ENCODE measurements at places on chromosomes 5 and 9. TPM values are rescaled to one million over a fixed set of nuclear protein-coding genes. Genes with fewer than 3 reads are reported as not detected.
A peak's percentile ranks its signal among the peaks of the same experiment; 100 is the strongest.

DNA sequence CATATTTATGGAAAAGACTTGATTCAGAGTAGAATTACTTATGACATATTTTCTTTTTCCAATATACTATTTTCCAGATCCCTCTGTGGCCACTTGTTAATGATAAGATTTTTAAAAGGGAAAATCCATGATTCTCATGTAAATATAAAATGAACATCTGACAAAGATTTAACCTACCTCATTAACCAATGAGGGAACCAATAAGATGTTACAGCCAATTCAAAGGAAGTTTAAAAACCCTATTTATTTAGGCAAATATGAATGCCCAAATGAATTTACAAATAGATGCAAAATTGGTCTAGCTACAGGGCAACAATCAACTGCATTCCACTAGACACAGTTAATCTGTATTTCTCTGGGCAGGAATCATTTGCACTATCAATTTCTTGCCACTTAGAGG is 226.8 kb downstream of the ADAMTSL1 start:
- no peak overlapping the region for H3K4me3 ChIP-seq
- H3K4me1 ChIP-seq = peaks cover 7% of the 10 kb centered on the region
- no peak overlapping the region for H3K27ac ChIP-seq
- H3K36me3 ChIP-seq = no peaks in the 10 kb centered on the region
- H3K27me3 ChIP-seq = no peaks in the 10 kb centered on the region

- H3K4me1 ChIP-seq = peaks cover 6% of the 10 kb centered on the region
- H3K4me3 ChIP-seq = no peak overlapping the region
- H3K36me3 ChIP-seq = no peaks in the 10 kb centered on the region
These were observed 153.1 kb downstream of the CCDC192 start for GRCh38 chr5:127856292-127856691.

MAPKAP1 gene
- 91.3 TPM for total RNA-seq

TRIM36 gene
- total RNA-seq = not detected

GRCh38 chr9:8825585-8826147 is 1026.1 kb upstream of the DMAC1 start:
- no peaks in the 10 kb centered on the region for H3K27me3 ChIP-seq
- no peak for DNase-seq
- no peak overlapping the region for H3K27ac ChIP-seq
- no peaks in the 10 kb centered on the region for H3K4me1 ChIP-seq

GRCh38 chr5:88845081-88845697 is 37.8 kb downstream of the MEF2C start:
- no peak overlapping the region for H3K27ac ChIP-seq
- no peak overlapping the region for H3K4me3 ChIP-seq
- DNase-seq = no peak
- H3K27me3 ChIP-seq = no peaks in the 10 kb centered on the region

DNA sequence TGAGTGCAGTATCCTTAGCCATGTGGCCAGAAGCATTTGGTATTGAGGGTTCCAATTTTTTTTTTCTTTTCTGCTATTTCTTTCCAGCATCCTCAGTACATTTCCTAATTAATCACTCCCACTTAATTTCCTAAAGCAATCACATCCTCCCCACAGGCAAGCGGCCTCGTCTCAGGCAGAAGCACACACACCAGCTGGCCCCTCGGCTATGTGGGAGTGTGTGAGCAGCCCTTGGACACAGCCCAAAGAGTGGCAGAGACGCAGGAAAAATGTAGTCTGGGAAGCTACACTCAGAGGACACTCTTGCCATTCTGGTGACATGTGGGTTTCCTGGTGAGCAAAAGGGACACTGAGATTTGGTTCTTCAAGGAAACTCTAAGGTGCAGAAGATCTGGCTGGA is 20.7 kb downstream of the SLIT3 start:
- DNase-seq = no peak
- no peak overlapping the region for H3K4me3 ChIP-seq
- H3K27ac ChIP-seq = no peak overlapping the region

GRCh38 chr5:136020383-136021015 is 8.3 kb upstream of the TGFBI start:
- no peaks in the 10 kb centered on the region for H3K27me3 ChIP-seq
- H3K4me1 ChIP-seq = peaks cover 81% of the 10 kb centered on the region
- H3K4me3 ChIP-seq = no peak overlapping the region
- H3K36me3 ChIP-seq = no peaks in the 10 kb centered on the region
- peak overlapping the region; percentile 77 for H3K27ac ChIP-seq

OR5C1 gene
- not detected for total RNA-seq

- DNase-seq = no peak
- no peaks in the 10 kb centered on the region for H3K27me3 ChIP-seq
- no peak overlapping the region for H3K4me3 ChIP-seq
These were observed 324.5 kb downstream of the ARRDC3 start for GRCh38 chr5:91058575-91058974.

All from sigmoid colon (tissue), 7 donors.